ENCODE measurements at places on chromosomes 16 and 17.

- no peak for DNase-seq
These were observed 24.3 kb upstream of the B4GALNT2 start for GRCh38 chr17:49108318-49108717.

- DNase-seq = peak; percentile 30
These were observed 14.1 kb upstream of the TNS4 start for GRCh38 chr17:40515491-40516041.

- DNase-seq = no peak
These were observed 11.1 kb upstream of the SLC5A11 start for GRCh38 chr16:24834459-24835335.

DNA sequence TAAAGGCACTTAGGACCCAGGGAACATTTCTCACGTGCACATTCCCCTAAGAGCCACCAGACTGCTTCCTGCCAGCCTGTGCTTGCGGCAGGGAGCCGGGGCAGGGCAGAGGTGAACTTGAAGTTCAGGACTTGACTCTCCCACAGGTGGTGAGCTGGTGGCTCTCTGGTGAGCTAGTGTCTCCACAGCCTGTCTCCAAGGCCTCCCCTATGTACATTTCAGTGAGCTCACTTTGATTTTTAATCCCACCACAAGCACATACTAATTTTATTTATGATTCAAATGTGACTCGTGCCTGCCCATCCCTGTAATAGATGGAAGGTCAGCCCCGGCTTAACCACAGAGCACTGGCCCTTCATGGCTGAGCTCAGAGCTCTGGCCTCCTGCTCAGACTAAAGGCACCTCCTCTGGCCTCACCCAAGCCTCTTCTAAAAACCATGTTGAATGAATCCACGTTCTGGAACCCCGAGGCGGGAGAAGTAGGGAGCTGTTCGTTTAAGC lies 9.2 kb downstream of the SNN start:
- DNase-seq = no peak

- DNase-seq = no peak
These were observed 123.6 kb upstream of the MED13 start for GRCh38 chr17:62188713-62189112.

DNA sequence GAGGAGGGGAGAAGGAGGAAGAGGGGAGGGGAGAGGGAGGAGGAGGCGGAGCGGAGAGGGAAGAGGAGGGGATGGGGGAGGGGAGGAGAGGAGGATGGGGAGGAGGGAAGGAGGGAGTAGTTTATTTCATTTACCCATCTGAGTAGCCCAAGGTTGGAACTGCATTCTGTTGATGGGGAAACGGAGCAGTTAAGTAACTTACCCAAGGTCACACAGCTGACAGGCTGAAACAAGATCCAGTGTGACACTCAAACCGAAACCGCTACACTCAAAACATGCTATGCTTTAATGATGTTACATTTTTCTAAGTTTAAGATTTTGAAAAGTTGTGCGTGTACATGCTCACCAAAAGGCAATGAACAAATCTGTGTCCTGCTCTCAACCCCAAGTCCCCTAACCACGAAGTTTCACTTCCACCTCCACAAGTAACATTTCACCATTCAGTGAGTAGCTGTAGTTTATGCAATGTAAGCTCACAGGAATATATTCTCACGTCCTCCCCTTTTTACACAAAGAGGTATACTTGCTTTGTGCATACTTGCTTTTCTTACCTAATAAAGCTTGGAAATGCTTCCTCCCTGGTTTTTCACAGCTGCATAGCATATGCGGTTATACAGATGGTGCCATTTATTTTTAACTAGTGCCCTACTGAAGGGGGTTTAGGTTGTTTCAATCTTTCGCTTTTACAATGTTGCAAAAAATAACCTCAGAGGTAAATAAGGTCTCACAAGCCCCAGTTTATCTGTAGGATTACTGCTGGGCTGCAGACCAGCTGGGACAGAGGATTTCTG lies 275.3 kb downstream of the PARN start:
- peak; percentile 20 for DNase-seq

- no peak for DNase-seq
These were observed 122.6 kb downstream of the PITPNC1 start for GRCh38 chr17:67499685-67500084.

DNA sequence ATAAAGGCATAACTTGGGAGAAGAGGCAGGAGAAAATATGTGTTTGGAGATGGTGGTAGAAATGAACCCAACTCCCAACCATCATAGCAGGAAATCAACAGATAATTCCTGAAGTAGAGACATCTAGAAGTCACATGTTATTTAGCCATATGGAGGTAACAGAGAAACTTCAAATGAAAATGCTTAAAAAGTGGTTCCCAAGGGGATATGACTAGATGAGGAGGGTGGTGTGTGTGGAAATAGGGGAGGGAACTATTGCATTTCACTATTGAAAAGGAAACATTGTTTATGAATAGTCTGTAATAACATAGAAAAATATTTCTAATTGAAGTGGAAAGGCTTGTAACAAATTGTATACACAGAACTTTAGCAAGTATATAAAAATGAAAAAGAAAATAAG lies 412.0 kb downstream of the SHISA9 start:
- no peak for DNase-seq

DNA sequence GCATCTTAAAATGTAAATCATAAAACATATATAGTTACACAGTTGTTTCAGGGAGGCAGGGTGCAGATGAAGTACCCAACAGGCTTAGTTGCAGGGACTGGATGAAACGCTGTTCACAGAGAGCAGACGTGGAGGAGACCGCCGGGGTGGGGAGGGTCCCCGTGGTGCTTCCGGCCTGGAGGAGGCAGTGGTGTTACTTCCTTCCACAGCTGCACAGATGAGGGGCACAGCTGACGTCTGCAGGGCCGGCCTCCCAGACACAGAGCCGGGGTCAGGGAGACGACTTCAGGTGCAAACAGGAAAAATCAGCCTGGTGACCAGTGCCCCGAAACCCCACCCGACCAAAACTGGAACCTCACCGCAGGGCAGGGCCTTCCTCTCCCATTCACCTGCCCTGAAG lies 17.1 kb downstream of the SPIRE2 start:
- no peak for DNase-seq

DNA sequence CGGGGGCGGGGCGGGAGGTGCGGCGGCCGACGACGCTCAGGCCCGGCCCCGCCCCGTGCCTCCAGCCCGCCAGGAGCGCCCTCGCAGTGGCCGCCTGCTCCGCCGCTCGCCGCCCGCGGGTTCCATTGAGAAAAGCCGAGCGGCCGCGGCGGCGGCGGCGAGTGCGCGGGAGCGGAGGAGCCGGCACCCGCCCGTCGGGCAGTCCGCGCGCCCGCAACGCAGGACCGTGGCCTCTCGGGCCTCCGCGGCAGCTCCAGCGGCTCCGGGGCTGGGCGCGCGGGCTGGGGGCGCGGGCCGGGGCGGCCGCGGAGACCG lies at the start of gene ZFPM1:
ZFPM1 (plus strand) TSS at position 64 of the 315 bp plus-strand sequence. CDS start 359 bp downstream, outside the sequence.
- no peak for DNase-seq

- DNase-seq = no peak
These were observed 16.0 kb downstream of the SPNS3 start for GRCh38 chr17:4449736-4450135.

- DNase-seq = no peak
These were observed 185.3 kb downstream of the CBLN1 start for GRCh38 chr16:49096176-49096945.

DNA sequence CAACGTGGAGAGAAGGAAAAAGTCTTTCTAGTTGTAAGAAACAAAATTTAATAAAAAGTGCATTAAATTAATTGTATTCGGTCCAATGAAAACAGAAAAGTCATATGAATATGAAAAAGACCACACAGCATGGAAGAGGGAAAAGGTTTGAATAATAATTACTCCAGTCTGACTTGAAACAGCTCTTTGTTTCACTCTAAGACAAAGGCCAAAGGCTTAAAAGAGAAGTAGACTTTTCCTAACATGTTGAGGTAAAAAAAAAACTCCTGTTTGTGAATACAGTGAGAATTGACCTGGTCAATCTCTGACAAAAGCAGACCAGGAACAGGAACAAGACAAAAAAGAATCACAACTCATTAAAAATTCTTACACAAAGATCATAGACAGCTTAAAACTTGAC lies 429.8 kb downstream of the TOX3 start:
- DNase-seq = no peak

DNA sequence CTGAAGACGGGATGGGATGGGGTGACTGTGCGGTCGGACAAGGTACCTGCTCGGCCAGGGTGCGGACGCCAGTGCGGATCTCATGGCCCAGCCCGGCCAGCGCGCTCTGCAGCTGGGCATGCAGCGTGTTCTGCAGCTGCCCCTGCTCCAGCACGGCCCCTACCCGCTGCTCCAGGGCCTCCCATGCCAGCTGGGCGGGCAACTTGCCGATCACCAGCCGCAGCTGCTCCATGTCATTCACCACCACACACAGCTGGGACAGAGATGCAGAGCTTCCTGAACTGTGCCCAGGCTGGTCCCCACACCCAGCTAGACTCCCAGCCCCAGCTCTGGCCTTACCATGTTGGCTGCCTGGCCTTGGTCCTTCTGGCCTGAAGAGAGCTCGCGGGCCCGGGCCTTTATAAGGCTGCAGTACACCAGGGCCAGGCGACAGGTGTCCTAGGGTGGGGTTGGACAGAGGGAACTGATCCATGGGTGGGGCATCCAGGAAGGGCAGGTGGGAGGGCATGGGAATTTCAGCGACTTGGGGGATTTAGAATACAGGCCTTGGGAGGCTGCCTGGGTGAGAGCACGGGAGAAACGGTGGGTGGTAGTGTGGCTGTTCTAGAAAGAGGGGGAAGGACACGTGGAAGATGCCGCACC lies 9.8 kb downstream of the UNC13D start:
- no peak for DNase-seq

- DNase-seq = no peak
These were observed 21.6 kb upstream of the CDH1 start for GRCh38 chr16:68715471-68715870.

DNA sequence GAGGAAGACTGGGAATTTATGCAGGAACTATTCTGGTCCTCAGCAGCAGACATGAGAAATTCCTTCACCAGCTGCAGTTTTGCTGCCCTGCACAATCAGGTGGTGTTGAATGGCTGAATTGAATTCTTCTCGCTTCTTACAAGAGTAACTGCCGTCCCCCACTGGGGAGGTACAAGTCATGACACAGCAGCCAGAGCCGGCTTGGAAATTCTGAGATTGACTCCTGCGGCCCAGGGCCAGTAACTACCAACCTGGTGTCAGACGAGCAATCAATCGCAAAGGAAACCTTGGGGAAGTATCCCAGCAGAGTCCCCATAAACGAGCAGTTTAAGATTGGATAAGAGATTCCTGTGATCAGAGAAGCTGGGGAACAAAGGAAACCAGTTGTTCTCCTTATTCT lies 30.7 kb downstream of the KNOP1 start:
- no peak for DNase-seq

GRCh38 chr16:68332411-68333121 lies 21.7 kb downstream of the PRMT7 start:
- no peak for DNase-seq

DNA sequence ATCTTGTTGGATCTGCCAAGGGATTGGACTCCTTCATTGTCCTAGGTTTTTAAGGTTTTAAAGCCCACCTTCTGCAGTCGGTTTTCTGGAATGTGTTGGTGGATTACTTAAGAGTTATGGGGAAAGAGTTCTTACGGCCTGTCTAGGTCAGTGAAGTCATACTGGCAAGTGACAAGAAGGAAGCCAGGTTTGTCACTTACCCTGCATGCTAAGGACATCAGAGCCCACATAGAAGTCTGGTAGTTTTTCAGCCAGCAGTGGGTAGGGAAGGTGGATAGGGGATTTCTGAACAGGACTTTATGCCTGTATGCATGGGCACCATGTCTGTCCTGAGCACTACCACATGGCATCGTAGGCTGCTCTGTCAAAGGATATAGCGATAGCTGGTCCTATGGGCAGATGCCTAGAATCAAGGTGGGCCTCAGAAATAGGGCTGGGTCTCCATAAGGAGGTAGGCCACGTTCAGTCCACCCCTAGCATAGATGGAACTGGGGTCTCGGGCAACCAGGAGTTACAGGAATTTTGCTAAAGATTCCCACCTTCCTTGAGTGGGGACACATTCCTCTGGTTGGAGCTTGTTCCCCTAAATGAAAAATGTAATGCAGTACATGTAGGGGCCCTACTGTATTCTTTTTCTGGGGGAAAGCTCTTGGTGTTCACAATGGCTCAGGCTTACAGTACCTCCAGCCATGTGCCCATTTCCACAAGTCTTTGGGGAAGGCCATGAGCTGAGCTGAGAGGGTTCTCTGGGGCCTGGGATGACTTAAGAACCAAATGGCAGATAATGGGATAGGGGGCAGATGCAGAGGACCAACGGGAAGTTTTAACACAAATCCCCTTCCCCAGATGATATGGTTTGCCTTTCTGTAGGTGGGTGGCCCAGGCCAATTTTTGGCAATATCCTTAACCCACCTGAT lies 27.5 kb downstream of the TRPV2 start:
- DNase-seq = no peak

- DNase-seq = no peak
These were observed 158.2 kb downstream of the FOXL1 start for GRCh38 chr16:86736502-86736901.

DNA sequence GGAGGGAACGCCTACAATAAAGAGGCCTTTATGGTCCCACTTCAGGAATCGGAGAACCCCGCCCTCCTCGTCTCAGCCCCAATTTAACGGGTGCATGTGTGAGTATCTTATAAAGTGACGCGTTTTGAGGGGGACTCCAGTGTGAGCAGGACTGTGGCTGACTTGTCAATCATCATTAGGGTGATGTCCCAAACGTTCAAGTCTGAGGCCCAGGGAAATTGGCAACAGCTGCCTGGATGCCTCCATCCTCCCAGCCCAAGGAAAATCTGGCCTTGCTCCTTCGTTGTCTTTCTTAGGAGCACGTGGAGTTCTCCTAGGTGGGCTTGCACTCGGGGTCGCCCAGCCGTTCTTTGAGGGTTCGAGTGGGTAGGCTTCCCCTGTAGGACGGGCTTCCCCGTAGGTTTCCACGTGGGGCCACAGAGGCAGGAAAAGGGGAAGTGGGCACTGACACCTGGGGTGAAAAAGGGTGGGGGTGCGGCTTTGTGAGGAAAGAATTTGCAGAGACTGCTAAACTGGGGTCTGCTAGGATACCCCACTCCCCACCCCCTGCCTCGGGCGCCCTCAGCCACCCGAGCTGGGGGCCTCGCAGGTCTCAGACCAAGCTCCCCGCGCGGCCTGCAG lies 561 bp upstream of the HERPUD1 start:
- no peak for DNase-seq

- no peak for DNase-seq
These were observed 20.5 kb downstream of the COG7 start for GRCh38 chr16:23432176-23433128.

GRCh38 chr17:47840001-47840741 lies 902 bp downstream of the SCRN2 start:
- DNase-seq = no peak

GRCh38 chr17:6255322-6255721 lies 179.6 kb downstream of the AIPL1 start:
- no peak for DNase-seq

DNA sequence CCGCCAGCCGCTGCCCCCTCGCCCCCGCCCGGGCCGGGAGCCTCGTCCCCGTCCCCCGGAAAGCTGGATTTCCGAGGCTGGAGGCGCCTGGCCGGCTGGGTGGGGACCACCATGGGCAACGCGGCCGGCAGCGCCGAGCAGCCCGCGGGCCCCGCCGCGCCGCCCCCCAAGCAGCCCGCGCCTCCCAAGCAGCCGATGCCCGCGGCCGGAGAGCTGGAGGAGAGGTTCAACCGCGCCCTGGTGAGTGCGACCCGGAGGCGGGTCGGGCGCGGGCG lies 266 bp downstream of the FMNL1 start:
- no peak for DNase-seq

- DNase-seq = no peak
These were observed 24.4 kb upstream of the DNAJA2 start for GRCh38 chr16:46997844-46998243.
